ENCODE measurements at places on chromosomes 3 and 15. TPM values are rescaled to one million over a fixed set of nuclear protein-coding genes. Genes with fewer than 3 reads are reported as not detected.

DNA sequence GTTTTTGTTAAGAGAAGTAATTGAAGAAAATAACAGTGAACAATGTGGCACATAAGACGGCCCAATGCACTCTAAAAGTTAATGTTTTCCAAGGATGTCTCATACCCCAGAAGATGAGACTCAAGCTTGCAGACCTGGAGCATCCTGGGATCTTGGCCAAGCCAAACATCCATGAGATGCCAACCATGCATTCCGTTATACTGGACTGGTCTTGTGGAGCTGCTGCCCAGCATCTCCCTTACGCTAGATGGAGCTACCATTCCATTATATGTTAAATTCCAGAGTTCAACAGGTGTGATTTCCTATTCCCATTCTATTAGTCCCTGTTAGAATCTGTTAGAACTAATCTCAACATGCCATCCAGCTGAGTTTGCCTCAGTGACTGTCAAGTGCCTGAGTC is 181.8 kb downstream of the PDCD6IP start:
- DNase-seq = no peak

GRCh38 chr3:99789011-99789721 is 28.5 kb upstream of the CMSS1 start:
- DNase-seq = no peak

The THAP10 gene
- total RNA-seq = 5.0 TPM

- no peak for DNase-seq
Measured at GRCh38 chr3:58101499-58102389, 93.5 kb downstream of the FLNB start.

DNA sequence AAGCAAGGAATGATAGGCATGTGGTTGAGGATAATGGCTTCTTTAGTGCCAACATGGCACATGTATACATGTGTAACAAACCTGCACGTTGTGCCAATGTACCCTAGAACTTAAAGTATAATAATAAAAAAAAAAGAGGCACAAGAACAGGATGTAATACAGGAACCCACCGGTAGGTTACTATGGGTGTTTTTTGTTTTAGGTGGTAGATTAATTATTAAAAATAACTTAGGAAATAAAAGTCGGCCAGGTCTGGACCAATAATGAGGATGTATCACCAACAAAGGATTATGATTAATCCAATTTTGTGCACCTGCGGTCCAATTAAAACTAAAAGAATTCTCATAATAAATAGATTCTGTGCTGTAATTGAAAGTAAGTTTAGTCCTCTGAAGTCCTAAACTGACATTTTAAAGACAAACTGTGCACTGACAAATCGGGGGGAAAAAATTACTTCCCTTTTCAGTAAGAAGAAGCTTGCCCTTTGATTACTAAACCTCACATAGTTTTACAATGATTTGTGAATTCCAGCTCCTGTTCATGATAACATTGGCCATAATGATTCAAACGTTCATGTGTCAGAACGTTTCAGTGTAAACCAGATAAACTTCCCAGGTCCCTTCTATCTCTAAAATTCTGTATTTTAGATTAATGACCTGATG is 62.2 kb downstream of the CASR start:
- no peak for DNase-seq

GRCh38 chr3:99681512-99681911 is 43.1 kb downstream of the COL8A1 start:
- DNase-seq = no peak

DNA sequence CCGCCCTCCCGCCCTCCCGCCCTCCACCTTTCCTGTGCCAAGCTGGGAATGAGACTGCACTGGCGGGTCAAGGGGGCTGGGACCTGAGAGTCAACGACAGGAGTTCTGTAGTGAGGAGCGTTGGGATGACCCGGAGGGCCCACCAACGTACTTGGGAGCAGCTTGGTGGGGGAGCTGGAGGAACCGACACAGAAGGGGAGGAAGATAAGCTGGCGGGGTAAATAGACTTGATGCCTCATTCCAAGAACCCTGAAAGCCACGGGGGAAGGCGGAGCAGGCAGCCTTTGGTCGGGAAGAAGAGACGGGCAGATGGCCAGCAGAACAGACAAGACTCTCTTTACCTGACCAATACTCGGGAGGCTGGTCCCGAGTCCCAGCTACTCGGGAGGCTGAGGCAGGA is 277 bp downstream of the FMN1 start:
- DNase-seq = no peak

The DUOXA2 gene
- total RNA-seq = 0.42 TPM

- no peak for DNase-seq
Measured at GRCh38 chr3:156670652-156671051, 3.7 kb upstream of the TIPARP start.

DNA sequence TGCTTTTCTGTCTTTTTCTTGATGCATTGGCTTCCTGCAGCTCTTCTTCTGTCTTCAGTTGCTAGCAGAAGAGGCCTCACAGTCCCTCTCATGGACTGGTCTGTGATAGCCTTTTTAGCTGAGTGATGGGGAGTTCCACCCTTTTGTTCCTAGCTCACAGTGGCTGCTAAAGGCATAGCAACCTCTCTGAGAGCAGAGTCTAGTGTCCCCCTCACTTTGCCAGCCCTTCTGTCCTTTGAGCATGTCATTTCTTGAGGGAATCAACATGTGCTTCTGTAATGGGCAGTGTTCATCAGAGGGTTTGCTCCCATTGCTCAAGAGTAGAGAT is 44.4 kb downstream of the GAP43 start:
- DNase-seq = no peak

The LMAN1L gene
- 0.85 TPM for total RNA-seq

GRCh38 chr15:99961011-99961441 is 227.8 kb upstream of the LYSMD4 start:
- no peak for DNase-seq

DNA sequence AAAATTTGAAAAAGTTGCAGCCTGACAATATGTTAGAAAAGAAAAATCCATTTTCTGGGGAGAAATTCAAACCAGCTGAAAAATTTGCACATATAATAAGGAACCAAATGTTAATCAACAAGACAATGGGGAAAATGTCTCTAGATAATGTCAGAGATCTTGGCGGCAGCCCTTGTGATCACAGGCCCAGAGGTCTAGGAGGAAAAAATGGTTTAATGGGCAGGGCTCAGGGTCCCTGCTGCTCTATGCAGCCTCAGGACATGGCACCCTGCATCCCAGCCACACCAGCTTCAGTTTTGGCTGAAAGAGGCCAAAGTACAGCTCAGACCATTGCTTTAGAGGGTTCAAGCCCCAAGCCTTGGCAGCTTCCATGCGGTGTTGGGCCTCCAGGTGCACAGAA is 701.9 kb downstream of the IGSF11 start:
- no peak for DNase-seq

The ADGRG7 gene
- total RNA-seq = 0.11 TPM

DNA sequence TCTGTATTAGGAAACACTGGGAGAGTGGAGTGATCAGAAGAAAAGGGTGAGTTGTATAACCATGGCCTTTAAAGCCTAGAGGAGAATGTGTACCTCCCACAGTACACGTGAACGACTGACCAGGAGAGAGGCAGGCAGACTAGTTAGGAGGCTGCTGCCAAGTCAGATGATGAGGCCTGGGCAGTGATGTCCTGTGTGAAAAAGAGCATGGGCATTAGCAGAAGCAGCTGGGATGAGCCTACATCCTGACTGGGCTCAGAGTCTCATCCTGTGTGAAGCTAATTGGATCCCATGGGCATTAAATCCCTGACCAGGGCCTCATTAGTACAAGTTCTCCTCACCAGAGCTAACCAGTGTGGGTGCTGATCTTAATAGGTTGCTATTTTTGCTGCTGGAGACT is 89.1 kb upstream of the SLC2A2 start:
- no peak for DNase-seq

The CCDC9B gene
- total RNA-seq = 10.0 TPM

DNA sequence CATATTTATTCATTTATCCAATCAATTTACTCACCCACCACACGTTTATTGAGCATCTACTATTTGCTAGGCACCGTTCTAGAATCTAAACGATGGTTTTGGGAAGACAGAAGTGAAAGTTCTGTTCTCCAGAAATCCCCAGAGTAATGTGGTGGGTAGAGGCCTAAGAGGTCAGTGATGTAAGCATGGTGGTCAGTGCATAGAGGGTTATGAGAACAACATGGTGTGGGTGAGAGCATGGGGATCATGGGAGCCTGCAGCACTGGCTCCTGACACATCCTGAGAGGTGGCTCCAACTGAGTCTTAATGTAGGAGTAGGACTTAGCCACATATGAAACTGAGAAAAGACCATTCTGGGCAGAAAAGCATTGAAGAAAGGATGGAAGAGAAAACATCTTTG is 85.3 kb upstream of the TNFAIP8L3 start:
- no peak for DNase-seq

DNA sequence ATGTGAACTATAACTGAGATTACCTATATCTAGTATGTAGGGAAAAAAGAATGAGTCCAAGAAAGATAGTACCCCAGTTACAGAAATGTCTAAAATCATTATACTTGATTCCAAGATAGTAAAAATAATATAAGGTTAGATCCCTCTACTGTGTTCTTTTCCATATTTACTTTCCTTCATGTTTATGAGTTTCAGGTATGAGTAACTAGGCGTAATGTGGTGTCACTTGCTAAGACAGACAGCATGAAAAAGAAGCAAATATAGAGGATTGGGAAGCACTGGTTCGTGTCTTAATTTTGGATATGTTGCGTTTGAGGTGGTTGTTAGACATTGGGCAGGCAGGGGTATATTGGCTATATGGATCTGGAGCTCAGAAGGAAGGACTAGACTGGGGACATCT is 168.1 kb upstream of the PFN2 start:
- no peak for DNase-seq

DNA sequence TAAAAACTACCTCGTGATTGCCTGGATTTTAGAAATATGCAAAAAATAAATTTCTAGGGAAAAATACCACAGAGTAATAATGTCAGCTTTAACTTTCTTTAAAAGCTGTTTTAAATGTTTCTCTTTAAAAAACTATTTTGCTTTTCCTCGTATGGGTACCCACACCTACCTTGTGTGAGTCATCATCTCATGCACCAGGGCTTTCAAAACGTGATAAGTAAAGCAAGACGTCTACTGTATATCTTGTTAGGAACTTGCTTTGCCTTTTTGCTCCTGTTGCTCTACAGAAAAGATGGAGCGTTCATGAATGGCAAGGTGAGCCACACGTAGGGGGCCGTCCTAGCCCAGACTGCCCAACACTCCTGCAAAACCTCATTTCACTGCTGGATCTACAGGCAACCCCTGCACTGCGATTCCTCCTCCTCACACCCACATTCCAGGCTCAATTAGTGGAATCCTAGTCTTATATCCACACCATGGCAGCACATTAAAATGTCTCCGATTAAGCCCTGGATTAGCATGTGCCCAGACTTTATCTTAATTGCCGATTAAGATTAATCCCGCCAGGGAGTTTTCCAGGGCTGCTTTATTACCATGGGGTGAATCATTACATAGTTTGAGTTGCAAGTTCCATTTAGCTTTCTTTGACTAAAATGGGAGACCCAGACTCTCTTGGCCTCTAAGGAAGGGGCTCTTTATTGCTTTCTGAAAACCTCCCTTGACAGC is 293.6 kb upstream of the ICE2 start:
- no peak for DNase-seq

DNA sequence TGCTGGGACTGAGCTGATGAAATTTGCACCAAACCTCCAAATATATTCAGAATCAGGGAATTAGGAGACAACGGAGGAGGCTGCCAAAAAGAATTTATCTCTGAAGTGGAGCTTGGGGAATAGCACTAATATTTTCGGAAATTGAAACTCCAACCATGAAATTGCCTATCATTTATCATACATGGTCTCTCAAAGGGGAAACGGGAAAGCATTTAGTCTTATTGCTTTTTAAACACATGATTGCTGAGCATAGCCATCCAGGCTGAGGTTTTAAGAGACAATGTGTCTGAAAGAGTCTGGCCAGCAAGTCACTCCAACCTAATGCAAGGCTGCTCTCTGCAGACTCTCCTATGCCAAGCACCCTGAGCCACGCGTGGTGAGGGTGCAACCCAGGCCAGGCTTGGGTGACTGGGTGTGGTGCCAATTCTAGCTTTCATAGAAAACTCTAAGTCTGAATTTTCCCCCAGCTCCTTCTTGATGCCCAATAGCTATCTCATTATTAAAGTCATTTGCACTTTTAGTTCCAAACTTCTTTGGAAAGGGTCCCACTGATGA is 200.2 kb downstream of the RPLP1 start:
- no peak for DNase-seq

The CYP8B1 gene
- total RNA-seq = not detected

GRCh38 chr3:104101736-104102135 is 1265.0 kb upstream of the ALCAM start:
- DNase-seq = no peak

The TNFAIP8L3 gene
- 9.7 TPM for total RNA-seq

DNA sequence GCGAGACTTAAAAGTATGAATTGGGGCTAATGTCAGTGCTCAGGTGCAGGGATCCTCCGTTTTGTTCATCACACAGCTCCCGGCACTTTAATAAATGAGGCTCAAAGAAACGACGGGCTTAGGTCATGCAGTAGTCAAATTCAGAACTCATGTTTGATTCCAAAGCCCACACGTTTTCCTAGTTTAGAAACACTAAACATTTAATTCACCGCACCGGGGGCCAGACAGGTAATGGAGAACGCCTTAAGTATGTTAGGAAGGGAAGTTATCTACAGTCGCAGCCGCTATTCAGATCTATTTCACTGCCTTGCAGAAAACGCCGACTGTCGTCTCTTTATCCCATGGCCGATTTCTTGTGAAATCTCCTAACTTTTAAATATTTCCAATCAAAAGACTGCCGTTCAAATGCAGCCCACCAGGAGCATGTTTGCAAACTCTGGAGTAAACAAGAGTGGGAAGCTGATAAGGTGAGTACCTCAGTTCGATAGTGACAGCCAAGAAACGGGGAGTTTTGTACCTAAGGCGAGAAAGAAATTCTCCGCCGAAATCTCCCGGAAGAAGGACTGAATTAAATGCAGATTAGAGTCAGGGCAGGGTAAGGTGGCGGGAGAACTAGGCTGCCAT is 569 bp downstream of the HIGD2B start:
- DNase-seq = peak; percentile 11

The GNAT1 gene
- total RNA-seq = not detected

Data from urinary bladder (tissue), 4 donors.